ENCODE measurements at places on chromosomes 13 and 19. TPM values are rescaled to one million over a fixed set of nuclear protein-coding genes. Genes with fewer than 3 reads are reported as not detected.

DNA sequence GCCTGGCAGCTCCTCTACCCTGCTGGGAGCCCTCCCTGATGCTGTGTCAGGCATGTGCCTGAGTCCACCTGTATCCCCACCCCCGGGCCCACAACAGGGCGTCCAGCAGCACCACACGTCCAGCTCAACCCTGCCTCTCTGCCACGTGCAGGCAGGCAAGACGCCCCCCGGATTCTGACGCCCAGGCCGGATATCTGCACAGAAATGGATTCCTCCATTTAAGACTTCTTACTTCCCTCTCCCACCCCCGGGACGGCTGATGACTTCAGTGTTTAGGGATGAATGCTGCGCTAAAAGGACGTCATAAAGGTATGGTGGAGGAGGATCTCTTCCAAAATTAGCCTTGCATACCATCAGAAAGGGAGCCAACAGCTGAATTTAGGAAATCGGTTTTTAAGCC is 10.2 kb downstream of the PEPD start:
- DNase-seq, result no peak

DNA sequence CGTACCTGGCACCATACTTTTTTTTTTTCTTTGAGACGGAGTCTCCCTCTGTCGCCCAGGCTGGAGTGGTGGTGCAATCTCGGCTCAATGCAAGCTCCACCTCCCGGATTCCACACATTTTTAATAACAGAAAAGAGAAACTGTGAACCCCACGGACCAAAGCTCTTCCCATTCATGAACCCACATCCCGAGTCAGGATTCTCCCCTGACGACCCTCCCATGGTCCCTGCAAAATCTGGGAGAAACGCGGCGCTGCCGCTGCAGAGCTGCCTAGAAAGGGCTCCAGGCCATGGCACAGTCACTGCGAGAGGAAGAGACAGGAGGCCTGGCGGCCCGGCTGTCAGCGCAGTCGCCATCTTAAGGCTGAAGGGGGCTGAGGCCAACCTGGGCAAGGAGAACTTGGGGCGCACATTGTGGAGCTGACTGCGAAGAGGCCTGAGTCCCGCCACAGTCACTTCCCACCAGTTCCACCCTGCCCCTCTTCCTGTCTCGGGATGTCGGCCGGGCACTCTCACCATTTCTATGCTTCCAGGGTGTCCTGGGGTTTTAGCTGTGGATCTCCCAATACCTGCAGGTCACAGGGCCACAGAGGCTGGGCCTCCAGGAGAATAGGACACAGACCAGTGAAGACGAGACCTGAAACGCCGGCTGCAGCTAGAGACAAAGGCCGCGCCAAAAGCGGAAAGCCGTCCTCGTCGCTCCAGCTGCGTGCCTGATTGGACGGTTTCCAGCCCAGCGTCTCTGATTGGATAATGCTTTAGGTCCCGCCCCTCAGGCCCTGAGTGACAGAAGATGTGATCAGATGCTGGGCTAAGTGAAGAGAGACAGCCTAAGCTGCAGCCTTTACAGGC is 71.0 kb downstream of the ZNF486 start:
- peak; percentile 97 for DNase-seq

GRCh38 chr19:4452230-4452990 is 5.2 kb downstream of the UBXN6 start:
- no peak for DNase-seq

- no peak for DNase-seq
Observed at GRCh38 chr19:19379527-19379926, 25.9 kb upstream of the GATAD2A start.

GRCh38 chr13:27334774-27335435 is 64.3 kb downstream of the RASL11A start:
- DNase-seq, result no peak

The GFY gene
- not detected for total RNA-seq

The PTOV1 gene
- 105 TPM for total RNA-seq

The CAPN12 gene
- 2.6 TPM for total RNA-seq

Measured in OCI-LY7 (cell line).